ENCODE measurements at places on chromosomes 12 and 14.
A peak's percentile ranks its signal among the peaks of the same experiment; 100 is the strongest.

GRCh38 chr14:89131004-89131750, 285.9 kb downstream of the FOXN3 start:
- DNase-seq = no peak

GRCh38 chr14:88790501-88791251, 2.1 kb downstream of the EML5 start:
- no peak for DNase-seq

DNA sequence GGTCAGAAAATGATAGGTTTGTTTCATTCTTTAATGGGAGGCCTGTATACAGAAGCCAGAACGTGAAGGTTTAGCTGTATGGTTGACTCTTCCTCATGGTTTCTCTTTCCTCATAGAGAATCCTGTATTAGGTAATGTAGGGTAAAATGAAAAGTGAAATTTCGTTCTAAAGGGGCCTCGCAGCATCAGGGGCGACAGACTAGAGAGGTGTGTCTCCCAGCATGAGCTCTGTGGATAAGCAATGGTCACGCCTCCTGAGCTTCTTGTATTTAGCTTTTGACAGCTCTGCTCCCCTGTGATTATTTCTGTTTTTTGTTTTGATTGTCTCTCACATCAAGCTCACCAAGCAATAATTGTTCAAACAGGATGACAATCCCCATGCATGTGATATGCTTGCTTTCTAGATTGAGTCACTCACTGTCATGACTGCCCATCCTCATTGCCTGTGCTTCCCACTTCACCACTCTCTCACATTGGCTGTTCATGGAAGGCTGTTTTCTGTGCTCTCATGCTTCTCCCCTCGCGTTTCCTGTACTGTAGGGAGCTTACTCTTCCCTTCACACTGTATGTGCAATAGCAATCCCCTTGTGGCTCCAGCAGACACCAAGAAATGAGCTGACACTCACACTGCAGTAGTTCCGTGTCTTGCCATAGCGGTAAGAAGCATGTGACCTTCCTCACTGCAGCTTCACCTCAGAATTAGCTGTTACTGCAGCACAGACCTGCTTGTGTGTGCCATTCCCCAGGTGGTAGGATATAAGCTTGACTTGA, 44.0 kb downstream of the RAD52 start:
- DNase-seq = no peak

DNA sequence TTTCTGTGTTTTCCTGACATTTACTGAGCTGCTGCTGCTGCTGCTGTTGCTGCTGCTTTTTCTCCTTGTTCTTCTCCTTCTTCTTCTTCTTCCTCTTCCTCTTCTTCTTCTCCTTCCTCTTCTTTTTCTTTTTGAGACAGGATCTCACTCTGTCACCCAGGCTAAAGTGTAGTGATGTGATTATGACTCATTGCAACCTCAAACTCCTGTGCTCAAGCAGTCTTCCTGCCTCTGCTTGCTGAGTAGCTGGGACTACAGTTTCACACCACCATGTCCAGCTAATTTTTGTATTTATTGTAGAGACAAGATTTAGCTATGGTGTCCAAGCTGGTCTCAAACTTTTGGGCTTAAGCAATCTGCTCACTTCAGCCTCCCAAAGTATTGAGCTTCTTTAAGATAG, 95.8 kb downstream of the TMTC3 start:
- no peak for DNase-seq

DNA sequence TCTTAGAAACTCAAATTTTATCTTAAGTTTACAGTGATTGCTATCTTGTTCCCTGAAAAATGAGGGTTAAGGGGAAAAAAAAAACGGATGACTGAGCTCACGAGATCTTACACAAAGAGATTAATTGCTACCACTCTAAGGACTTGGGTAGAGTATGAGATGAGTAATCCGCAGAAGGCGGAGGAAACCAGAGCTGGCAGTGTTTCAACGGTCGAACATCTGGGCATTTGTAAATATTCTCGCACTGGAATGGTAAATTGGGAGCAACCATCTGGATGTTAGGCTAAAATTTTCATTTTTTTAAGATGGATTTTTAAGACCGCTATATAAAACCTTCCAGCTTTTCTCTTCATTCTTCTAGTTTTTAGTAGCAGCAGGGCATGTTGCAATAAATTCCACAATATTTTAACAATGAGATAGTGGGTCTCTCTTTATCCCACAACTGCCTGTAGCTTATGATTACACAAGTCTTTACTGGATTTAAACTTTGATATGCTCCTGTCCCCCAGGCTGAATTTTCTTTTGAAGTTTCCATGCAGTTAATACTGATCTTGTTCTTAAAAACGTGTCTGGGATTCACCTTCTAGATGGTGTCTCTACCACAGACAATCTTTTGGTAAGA, 1324.1 kb downstream of the AACS start:
- no peak for DNase-seq

DNA sequence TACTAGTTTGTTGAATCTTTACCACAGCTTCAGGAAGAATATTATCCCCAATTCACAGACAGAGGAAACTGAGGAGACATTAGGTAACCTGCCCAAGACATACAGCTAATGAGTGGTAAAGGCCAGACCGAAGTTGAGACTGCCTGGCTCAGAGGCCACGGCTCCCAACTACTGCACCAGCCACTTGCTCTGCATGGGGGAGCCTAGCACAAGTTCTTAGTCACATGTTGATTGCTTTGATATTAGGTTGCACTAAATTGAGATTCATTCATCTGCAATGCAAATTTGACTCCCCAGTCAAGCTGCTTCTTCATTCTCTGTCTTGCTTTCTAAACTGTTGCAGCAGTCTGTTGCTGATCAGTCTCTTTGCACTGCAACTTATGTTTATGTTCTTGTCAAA, 25.9 kb upstream of the POLR3B start:
- DNase-seq = no peak

GRCh38 chr12:12032851-12033797, 37.6 kb upstream of the BCL2L14 start:
- DNase-seq = peak; percentile 85

GRCh38 chr12:55744340-55745030, 1.6 kb downstream of the GDF11 start:
- peak; percentile 20 for DNase-seq

Data from DMS153 (cell line).